ENCODE measurements at places on chromosomes 16 and 17. TPM values are rescaled to one million over a fixed set of nuclear protein-coding genes. Genes with fewer than 3 reads are reported as not detected.

The NEUROD2 gene
- total RNA-seq, result not detected

The KCNG4 gene
- not detected for total RNA-seq

The CCL16 gene
- not detected for total RNA-seq

The GUCY2D gene
- not detected for total RNA-seq
